Stimulated activated CD4-positive, alpha-beta T cell treated with anti-CD3 and anti-CD28 coated beads, Interleukin-1b, Interleukin-23, amount 100 ng/mL, for 1 hour (primary cell): ENCODE measurements at places on chromosomes 4 and X.

DNA sequence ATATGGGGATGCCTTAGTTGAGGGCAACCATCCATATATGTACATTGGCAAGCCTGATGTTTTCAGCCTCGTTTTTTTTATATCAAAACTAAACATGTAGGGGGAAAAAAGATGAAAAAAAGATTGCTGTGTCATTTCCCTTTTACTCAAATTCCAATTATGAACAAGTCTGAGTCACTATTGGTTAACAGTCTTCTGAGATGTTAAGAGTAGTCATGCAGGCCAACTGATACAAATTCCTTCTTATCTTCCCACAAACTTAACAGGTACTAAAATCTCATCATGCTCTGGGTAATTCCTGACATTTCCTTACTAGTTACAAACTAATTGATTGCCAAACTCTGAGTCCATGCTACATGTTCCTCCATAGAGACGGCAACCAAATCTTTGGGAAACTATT is 222.1 kb downstream of the FRMPD4 start:
- DNase-seq = no peak

DNA sequence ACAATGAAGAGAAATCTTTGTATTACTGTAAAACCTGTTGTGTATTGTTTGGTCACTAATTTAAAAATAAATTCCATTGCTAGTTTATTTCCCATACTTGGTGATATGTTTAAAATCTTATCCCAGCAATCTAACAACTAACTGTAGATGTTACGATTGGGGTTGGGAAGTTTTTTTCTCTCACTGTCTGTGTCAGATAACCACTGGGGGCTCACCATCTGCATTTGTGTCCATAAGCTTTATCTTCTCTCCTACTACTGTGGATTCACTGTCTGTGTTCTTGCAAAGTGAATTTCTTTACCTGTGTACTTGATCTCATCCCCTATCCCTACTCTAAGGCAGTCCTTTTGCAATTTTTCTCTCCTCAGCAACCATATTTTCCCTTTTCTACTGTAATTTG is 81.3 kb downstream of the STIM2 start:
- DNase-seq = no peak

- DNase-seq = no peak
Observed at GRCh38 chr4:7811536-7812191, 128.0 kb downstream of the AFAP1 start.

- DNase-seq = no peak
Observed at GRCh38 chr4:71184195-71184781, 154.5 kb upstream of the SLC4A4 start.

- peak; percentile 72 for DNase-seq
Observed at GRCh38 chr4:76179398-76180318, 31.5 kb upstream of the NUP54 start.

DNA sequence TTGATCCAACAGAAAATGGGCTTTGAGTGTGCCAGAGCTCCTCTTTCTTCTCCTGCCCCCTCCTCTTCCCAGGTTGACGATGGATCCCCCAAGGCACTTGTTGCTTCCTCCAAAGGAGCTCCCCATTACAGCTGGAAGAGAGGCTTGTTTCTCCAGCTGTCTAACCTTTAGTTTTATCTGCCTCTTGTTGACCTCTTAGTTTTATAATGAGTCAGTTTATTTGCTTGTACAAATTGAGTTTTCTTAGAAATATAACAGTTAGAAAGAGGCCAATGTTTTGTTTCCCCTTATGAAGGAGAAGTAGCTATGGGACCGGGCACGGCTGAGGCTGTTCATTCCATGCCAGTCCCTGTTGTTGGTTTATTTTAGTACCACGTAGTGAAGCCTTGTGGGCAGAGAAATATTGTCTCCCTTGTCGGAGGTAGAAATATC is 158.2 kb downstream of the SPRY1 start:
- DNase-seq = no peak

- no peak for DNase-seq
Observed at GRCh38 chrX:2500091-2500802, 529 bp downstream of the DHRSX start.

DNA sequence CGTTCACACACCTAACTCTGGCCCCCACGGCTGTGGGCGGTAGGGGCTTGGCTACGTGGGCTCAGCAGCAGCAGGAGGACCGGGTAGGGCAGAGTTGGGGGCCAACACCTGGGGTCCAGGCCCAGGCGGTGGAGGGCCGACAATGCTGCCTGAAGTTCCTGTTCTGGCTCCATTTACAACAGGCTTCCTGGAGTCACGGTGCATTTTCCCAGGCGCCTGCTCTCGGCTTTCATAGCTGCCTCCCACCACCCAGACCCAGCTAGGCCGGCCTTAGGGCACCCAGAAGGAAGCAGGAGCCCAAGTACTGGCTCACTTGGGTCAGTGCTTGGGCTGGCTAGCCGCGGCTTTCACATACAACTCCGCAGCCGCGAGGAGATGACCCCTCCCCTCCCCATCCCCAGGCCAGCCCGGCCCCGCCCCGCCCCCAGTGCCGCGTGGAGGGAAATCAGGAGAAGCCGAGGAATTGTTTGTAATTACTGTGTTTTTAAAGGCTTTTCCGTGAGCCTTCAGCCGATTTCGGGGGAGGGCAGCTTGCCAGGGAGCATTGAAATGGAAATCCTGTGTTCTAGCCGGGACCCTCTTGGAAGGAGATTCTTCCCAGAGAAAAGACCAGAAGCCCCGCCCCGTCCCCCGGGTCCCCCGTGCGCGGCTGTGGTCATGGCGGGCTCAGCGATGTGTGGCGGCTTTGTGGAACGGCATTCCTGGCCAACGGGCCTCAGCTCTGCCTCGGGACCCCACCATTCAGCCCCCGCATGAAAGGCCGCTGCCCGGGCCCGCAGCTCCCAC is 28.5 kb downstream of the PJA1 start:
- no peak for DNase-seq
